A549 treated with GW870086 at 1 μM for 4 hours (cell line): ENCODE measurements at places on chromosomes 1 and 21. TPM values are rescaled to one million over a fixed set of nuclear protein-coding genes. Genes with fewer than 3 reads are reported as not detected.

Gene HSD3B1
- total RNA-seq = not detected in 5 replicates

Gene LGR6
- 0.31 to 0.79 TPM (median 0.55 TPM) in 5 replicates for total RNA-seq

Gene EFNA1
- total RNA-seq = 23.0 to 32.0 TPM (median 28.5 TPM) in 5 replicates

Gene CYP4X1
- 0.11 TPM in 1 of 5 replicates, not detected in the others for total RNA-seq

Gene RASSF5
- 1.1 to 1.2 TPM (median 1.1 TPM) in 5 replicates for total RNA-seq

Gene FCGR2B
- not detected in 5 replicates for total RNA-seq

Gene BMP8B
- total RNA-seq = 4.4 to 5.5 TPM (median 5.0 TPM) in 5 replicates
